Ovary (tissue), 10 donors: ENCODE measurements at places on chromosomes 11 and 22. TPM values are rescaled to one million over a fixed set of nuclear protein-coding genes. Genes with fewer than 3 reads are reported as not detected.

The H19 gene
- total RNA-seq: 2,888 TPM

The CCDC87 gene
- 0.45 TPM for total RNA-seq

The LRRC75B gene
- total RNA-seq: 23.0 TPM

- no peak for DNase-seq
- peaks cover 3% of the 10 kb centered on the region for H3K4me1 ChIP-seq
- no peak overlapping the region for H3K4me3 ChIP-seq
- no peaks in the 10 kb centered on the region for H3K27me3 ChIP-seq
- H3K36me3 ChIP-seq: no peaks in the 10 kb centered on the region
These were observed 47.2 kb upstream of the ADA2 start for GRCh38 chr22:17266251-17266971.

DNA sequence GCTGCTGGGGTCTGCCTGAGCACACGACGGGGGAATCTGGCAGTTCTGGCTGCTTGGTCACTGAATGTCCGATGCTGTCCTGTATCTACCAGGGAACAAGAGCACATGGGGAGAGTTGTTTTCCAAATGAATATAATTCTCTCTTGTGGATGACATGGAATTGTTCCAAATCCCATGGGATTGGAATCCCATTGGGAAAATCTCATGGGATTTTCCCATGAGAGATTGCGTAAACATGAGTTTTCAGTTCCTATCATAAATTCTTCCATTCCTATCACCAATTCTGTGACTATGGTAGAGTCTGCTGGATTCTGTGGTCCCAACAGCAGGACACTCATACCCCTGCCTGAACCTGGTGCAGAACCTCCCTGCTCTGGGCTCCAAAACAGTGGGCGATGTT lies 35.6 kb upstream of the IGLL5 start:
- H3K4me1 ChIP-seq: no peaks in the 10 kb centered on the region
- no peaks in the 10 kb centered on the region for H3K27me3 ChIP-seq
- no peak overlapping the region for H3K4me3 ChIP-seq
- H3K27ac ChIP-seq: no peak overlapping the region
- H3K36me3 ChIP-seq: no peaks in the 10 kb centered on the region
- no peak for DNase-seq

DNA sequence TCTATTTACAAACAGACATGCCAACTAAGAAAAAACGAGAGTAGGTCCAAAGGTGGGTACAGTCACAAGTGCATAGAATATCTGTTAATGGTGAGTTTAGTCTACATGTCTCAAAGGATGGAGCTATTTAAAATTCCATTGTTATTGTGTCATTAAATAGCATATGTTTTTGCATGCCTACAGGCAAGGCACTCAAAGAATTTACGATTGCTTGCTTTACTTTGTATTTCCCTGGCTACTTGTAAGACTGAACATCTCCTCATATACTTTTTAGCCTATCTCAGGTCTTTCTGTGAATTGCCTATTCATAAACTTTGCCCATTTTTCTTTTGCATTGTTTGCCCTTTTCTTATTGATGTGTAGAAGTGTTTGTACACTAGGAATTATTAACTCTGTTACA lies 39.7 kb downstream of the DEUP1 start:
- no peaks in the 10 kb centered on the region for H3K4me1 ChIP-seq
- H3K36me3 ChIP-seq: no peaks in the 10 kb centered on the region
- H3K4me3 ChIP-seq: no peak overlapping the region
- no peaks in the 10 kb centered on the region for H3K27me3 ChIP-seq
- DNase-seq: no peak
- no peak overlapping the region for H3K27ac ChIP-seq
